ENCODE measurements at places on chromosomes 7 and 10.

- DNase-seq: no peak
These were observed 7.3 kb downstream of the SFRP5 start for GRCh38 chr10:97764519-97764931.

DNA sequence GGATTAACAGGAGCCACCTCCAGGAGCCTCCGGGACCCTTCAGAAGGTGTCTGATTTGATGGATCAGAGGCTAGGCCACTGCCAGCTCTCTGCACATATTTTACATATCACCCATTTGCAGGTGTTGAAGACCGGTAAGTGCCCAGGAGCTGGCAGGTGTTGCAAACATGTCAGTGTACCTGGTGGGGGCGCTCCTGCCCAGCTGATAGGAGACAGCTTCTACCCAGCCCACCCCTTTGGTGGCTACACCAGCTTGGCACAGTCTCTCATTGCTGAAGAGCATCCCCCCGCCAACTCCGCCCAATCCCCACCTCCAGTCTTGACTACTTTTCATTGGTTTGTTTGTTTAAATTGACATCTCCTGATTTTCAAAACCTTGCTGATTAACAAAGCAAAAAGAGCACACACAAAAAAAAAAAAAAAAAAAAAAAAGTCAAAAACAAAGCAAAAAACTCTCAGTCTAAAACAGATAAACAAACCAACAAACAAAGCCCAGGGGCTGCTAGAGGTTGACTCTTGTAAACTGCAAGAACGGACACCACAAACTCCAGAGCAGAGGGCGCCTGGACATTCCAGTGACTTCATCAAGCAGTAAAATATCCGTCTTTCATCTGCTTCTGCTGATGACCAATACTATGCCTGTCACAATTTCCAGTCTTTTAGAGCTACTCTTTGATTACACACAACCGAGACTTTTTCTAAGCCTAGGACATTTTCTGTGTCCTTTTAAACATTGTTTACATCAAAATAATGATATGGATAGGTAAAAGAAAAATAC lies 275.3 kb downstream of the NRG3 start:
- peak; percentile 4 for DNase-seq

DNA sequence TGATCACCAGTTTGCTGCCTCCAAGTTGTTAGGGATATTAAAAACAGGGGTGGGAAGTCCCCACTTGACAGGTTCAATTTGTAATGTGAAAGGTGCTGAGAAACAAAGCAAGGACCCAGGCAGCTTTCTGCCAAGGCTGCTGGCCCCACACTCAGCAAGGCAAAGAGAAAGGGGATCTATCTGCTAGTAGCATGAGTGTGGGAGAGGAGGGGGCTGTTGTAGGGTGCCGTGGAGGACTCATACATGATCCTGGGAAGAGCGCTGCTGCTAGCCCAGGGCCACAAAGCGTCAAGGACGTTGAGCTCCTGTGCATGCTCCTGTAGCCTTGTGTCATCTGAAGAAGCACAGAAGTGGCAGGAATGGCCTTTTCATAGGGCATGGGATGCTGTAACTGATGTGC lies 96.5 kb upstream of the INSYN2A start:
- DNase-seq: no peak

DNA sequence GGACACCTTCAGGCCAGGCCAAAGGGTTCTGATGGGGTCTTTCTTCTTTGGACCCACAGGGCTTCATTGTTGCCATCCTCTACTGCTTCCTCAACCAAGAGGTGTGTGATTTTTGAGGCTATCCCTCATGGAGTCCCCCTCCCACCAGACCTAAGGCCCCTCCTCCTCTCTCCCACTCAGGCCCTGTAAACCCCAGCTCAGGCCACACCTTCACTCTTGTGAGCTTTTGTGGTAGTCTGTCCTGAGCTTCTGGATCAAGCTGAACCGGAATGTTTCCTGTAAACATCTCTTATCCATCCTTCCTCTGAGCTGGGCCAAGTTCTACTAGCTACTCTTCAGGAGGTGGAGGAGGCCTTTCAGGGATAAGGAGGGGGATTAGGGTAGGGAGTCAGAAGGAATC lies 13.5 kb downstream of the GHRHR start:
- DNase-seq: no peak

DNA sequence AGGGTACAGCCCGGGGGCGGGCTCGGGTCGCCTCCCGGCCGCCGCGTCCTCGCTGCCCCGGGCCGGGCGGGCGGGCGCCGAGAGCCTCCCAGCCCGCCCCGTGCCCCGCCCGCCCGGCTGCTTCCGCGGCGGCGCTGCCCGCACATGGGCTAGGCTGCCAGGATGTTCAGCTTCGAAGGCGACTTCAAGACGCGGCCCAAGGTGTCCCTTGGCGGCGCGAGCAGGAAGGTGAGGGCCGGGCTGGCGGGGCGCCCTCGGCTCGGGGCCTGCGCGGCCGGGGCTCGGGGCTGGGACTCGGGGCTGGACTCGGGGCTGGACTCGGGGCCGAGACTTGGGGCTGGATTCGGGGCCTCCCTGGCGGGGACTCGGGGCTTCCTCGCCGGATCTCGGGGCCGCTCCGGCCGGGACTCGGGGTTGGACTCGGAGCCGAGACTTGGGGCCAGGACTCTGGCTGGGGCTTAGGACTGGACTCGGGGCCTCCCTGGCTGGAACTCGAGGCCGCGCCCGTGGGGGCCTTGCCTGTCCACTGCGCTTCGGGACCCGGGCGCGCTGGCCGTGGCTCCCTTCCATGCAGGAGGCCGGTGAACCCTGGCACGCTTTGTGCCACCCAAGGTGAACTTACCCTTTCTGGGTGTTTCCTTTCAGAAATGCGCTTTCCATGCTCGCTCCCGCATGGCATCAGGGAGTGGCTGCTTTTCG lies 534 bp downstream of the UBE3C start:
- peak; percentile 51 for DNase-seq

All from activated CD4-positive, alpha-beta T cell treated with anti-CD3 and anti-CD28 coated beads, Interleukin-2, Interleukin-6, amounts not matched to agents 100 ng/mL and 50 ng/mL, durations not matched to agents 16 hours and 8 hours (primary cell).